ENCODE measurements at places on chromosomes 5 and 9.

DNA sequence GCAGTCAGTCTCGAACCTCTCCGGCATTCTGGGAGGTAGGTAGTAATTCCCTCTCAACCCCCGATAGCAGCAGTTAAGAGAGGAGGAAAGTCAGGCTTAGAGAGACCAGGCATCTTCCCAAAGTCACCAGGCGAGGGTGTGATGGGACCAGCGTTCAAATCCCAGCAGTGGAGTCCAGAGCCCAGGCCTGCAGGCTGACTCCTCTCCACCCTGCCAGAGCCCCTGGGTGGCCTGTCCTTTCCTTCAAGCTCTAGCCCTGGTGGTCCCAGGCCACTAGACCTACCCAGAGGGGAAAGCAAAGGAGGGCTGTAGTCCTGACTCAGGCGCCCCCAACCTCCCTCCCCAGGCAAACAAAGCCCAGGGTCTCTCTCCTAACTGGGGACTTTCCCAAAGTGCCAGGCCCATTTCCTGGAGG is 4.2 kb upstream of the NR5A1 start:
- DNase-seq: no peak

DNA sequence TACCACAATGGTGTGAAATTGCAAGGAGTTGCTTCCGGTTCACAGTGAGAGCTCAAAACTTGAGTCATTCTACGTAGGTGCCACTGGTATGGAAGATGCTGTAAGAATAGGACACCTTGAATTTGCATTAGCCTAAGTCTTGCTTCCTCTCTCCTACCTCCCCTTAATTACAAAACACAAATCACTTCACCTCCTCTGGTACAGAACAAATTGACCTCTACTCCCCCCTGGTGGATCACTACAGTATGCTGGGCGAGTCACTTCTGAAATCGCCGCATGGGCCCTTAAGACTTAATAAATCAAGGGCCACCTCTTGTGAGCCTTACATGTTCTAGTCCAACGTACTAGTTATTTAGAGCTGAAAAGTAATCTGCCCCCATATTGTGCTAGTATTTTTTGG is 145.3 kb upstream of the SMARCA2 start:
- no peak for DNase-seq

- DNase-seq: no peak
Measured at GRCh38 chr9:129165198-129165597, 12.9 kb downstream of the IER5L start.

DNA sequence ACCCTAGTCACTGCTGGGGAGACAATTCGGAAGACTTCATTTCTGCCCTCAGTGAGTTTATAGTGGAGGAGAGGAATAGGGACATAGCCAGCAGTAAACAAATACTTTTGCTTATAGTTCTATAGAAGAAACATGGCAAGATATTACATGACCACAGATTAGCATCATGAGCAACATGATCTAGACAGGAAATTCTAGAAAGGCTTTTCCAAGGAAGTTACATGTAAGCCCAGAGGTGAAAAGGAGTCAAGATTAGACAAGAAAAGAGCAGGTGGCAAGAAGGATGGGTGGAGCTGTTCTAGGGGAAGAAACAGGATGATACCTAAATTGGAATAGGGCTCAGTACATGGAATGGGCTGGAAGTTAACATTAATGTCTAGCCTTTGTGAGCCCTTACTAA is 82.8 kb upstream of the MYO10 start:
- DNase-seq: no peak

- no peak for DNase-seq
Measured at GRCh38 chr5:82885627-82886389, 191.4 kb downstream of the TMEM167A start.

DNA sequence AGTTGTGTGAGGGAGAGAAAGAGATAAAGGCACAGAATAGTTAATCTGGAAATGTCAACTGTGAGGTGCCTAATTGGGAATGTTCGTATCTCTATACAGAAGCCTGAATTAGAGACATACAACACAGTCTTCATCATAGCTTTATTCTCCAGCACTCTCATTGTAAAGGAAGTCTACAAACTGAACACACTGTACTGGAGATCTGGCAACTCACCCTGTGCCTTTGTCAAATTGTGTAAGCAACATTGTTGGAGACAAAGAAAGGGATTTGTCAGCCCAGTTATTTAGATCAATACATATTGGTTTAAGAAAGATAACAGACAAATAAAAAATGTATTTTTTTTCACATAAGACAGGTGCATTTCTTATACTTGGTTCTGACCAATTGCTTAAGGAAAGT is 832.9 kb upstream of the DMAC1 start:
- no peak for DNase-seq

GRCh38 chr5:38697013-38697412 is 140.6 kb upstream of the LIFR start:
- DNase-seq: no peak
